ENCODE measurements at places on chromosomes 1 and 21. TPM values are rescaled to one million over a fixed set of nuclear protein-coding genes. Genes with fewer than 3 reads are reported as not detected.

DNA sequence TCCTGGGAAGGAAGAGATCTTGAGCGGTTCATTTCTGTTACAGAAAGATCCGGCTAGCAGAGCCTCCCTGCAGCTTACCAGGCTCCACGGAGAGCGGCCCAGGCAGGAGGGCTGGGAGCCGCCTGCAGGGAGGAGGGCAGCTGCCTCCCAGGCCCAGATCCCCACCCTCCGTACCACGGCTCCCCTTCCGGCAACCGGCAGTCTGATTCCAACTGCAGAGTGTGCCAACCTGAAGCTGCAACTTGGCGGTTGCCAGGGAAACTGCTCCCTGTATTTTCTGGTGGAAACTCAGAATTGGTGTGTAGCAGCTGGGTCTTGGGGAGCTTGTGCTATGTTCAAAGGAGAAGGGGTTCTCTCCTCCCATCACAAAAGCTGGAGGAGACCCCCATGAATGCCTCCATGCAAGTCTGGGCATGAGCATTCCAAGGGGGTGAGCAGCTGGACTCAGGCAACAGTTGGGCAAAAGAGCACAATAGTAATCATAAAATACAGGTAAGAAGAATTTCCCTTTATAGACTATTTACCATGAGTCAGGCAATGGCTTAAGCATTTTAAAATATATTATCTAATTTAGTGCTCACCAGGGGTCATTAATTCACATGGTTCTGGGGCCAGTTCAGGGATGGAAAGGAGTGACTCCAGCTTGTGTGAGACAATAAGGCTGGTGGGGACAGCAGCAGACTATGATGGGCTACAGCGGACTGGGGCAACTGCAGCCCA, 46.1 kb upstream of the KAZN start:
- no peak for DNase-seq

GRCh38 chr1:222697826-222698225, 14.5 kb downstream of the AIDA start:
- no peak for DNase-seq

DNA sequence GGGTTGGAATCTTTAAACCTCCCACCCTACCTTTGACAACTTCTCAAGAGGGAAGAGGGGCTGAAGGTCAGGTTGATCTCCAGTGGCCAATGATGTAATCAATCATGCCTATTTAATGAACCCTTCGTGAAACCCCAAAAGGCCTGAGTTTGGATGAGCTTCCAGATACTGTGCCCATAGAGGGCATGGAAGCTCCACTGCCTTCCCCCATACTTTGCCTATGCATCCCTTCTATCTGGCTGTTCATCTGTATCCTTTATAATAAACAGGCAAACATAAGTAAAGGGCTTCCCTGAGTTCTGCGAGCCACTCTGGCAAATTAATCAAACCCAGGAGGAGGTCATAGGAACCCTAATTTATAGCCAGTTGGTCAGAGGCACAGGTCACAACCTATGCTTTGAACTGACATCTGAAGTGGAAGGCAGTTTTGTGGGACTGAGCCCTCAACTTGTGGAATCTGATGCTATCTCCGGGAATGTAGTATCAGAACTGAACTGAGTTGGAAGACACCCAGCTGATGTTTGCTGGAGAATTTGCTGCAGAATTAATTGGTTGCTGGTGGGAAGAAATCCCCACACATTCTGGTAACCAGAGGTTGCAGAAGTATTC, 24.8 kb downstream of the S100A10 start:
- no peak for DNase-seq

- no peak for DNase-seq
Measured at GRCh38 chr1:232459826-232460225, 170.1 kb downstream of the SIPA1L2 start.

DNA sequence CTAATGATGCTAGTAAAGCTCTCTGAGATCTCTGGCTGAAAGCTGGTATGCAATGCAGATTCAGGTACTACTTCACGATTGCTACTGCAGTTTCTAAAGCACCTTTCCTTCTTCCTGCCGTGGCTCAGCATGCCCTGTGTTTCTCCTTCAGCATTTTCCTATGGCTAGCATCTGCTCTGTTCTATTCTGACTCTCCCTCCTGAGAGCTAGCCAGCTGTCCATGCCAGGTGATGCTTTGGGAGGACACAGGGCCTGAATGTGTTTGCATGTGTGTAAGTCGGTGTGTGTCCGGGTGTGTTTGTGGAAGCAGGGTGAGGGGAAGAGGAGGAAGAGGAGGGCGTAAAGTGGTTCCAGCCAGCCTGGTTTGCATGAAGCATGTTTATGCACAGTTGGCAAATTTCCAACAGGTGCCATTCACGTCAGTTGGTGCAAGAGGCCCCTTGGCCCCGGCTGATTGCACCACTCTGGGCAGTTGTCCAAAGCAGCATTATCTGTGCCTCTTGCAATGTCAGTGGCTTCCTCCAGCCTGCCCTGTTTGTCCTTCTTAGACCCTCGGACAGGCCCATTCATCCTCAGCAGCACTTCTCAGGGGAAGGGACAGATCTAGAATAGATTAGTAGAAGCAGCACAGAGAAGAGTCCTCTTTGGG, 433.3 kb downstream of the DISC1 start:
- no peak for DNase-seq

DNA sequence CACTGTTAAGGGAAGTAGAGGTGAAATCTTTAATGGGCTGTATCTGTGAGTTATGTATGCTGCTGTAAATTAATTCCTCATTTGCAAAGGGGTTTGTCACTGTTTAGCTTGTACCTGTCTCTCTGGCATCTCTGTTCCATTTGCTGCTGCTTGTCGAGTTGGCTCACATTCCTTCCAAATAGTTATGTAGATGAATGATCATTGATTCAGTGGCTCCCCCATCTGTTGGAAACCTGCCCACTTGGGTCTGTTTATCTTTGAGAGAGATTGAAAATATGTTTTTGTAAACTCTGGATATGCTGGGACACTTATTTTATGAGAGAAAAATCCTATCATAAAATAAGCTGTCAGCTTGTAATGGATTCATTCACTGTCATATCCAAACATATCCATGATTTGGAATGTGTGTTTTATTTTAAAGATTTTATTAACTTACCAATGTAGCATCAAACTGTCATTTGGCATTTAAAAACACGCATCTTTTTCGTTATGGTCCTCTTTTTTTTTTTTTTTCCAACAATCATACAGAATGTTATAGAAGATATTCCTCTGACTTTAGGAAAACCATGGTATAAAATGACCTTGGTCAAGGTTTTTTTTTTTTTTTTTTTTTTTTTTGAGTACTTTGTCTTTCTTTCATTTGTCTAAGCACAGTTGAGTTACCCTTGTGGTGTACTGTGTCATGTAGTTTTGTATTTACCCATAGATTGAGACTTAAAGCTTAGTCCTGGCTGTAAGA, 3.5 kb downstream of the RYR2 start:
- DNase-seq = no peak

The CTSS gene
- 40.9 TPM for total RNA-seq

The CD244 gene
- 0.13 TPM for total RNA-seq
